ENCODE measurements at places on chromosomes 13 and 19. TPM values are rescaled to one million over a fixed set of nuclear protein-coding genes. Genes with fewer than 3 reads are reported as not detected.

TMEM91 gene
- total RNA-seq, result 5.4 TPM

- DNase-seq, result peak; percentile 74
Observed at GRCh38 chr19:6066661-6067646, 43.3 kb downstream of the RFX2 start.

ZNF91 gene
- total RNA-seq, result 19.9 TPM

KRTDAP gene
- not detected for total RNA-seq

SLC7A1 gene
- 108 TPM for total RNA-seq

DNA sequence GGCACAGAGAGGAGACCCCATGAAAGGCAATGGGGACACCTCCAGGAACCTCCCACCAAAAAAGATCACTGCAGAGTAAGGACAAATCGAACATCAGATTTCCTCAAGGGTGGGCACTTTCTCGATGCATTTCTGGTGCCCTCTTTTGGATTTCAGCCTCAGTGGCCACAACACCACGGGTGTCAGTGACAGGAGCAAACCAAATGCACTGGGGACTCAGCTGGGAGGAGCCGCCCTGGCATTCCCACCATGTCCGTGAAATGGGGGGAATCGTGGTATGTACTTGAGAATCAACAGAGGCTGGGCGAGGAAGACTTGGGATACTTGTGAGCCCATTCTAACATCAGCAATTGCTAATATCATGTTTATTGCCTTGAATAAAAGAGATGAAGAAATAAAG lies 16.3 kb downstream of the FAM187B start:
- no peak for DNase-seq

PCSK4 gene
- total RNA-seq, result 3.9 TPM

- DNase-seq, result no peak
Observed at GRCh38 chr19:18173054-18173571, 500 bp upstream of the IFI30 start.

DNA sequence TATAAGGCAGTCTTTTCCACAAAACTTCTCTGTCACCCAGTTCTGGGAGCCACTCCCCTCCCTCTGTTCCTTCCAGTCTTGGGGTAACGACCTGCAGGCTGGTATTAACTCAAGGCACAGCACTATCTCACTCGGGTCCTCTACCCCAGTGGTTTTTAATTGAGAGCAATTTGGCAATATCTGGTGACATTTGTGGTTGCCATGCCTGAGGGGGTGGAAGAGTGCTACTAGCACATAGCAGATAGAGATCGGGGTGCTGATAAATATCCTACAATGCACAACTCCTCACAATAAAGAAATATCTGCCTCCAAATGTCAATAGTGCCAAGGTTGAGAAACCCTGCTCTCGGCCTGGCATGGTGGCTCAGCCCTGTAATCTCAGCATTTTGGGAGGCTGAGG lies 117.7 kb upstream of the ABCC4 start:
- no peak for DNase-seq

Measured in chondrocyte (in vitro differentiated cells).